ENCODE measurements at places on chromosomes 2 and 18.

- no peak for DNase-seq
These were observed 51.3 kb downstream of the TMEM247 start for GRCh38 chr2:46530639-46531038.

GRCh38 chr2:206993964-206994363 is 54.6 kb downstream of the CPO start:
- DNase-seq: no peak

GRCh38 chr2:8103085-8103708 is 578.7 kb upstream of the ID2 start:
- no peak for DNase-seq

- DNase-seq: no peak
These were observed 116.5 kb upstream of the ZNF804A start for GRCh38 chr2:184481865-184482264.

- no peak for DNase-seq
These were observed 77.4 kb downstream of the SLC4A3 start for GRCh38 chr2:219704878-219705277.

All from amniotic epithelial cell (primary cell).